H1 (cell line): ENCODE measurements at places on chromosomes 12 and 14.

DNA sequence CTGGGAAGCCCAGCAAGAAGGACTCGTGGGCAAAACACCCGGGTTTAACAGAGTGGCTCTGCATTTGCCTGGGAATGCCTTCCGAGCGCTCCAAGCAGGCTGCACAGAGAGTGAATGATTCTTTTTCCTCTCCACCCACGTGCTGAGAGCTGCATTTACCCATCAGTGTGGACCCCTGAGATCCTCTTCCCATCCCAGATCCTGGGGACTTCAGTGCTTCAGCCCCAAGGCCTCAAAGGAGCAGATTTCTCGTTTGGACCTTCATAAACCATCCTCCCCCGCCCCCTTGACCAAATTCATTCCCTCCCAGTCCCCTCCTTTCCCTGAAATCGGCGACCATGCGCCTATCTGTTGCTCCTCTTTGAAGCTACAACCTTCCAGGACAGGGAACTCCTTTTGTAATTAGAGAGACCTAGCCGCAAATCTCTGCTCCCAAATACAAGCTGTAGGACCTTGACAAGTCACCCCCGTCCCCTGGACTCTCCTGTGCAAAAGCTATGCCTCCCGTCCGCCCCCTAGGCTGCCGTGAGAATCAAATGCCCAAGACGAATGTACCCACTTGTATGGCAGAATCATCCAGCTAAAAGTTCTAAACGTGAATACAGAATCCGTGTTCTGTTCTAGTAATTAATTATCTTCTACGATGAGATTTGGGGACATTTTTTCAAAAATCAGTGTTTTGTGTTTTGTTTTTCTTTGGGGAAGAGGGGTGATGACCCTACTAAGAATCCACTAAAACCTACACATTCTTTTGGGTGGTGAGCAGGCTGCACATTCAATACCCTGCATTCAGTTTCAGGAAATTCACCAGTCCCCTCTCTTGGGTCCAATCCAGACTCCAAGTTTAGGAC is 8.8 kb downstream of the TBX5 start:
- H3K4me1 ChIP-seq = peaks cover 17% of the 10 kb centered on the region
- no peak for DNase-seq
- no peak overlapping the region for H3K27ac ChIP-seq
- no peak overlapping the region for H3K4me3 ChIP-seq
- no peaks in the 10 kb centered on the region for H3K36me3 ChIP-seq

DNA sequence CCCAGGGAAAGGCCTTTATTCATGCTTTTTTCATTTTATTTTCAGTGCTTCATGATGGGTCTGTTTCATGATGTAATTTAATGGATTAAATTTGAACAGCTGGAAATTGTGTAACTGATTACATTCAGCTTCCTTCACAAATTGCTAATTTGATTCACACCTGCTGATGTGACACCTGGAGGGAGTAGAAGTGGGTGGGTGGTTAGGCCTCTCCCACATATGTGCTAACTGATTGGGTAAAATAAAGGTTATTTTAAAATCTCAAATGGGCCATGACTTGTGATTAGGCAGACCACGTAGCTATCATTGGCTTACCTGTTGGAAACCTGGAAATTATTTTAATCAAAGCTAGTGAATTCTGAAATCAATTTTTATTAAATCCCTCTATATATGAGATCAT is 142.1 kb downstream of the GXYLT1 start:
- no peak overlapping the region for H3K27ac ChIP-seq
- H3K27me3 ChIP-seq = no peaks in the 10 kb centered on the region
- no peaks in the 10 kb centered on the region for H3K36me3 ChIP-seq
- no peaks in the 10 kb centered on the region for H3K4me1 ChIP-seq

- peaks cover 9% of the 10 kb centered on the region; the same call in 1 of the 2 replicates for H3K4me1 ChIP-seq
- no peak overlapping the region for H3K27ac ChIP-seq
- H3K36me3 ChIP-seq = no peaks in the 10 kb centered on the region
- H3K4me3 ChIP-seq = no peak overlapping the region
- no peak for DNase-seq
Measured at GRCh38 chr12:47907851-47908454, 3.2 kb upstream of the VDR start.

DNA sequence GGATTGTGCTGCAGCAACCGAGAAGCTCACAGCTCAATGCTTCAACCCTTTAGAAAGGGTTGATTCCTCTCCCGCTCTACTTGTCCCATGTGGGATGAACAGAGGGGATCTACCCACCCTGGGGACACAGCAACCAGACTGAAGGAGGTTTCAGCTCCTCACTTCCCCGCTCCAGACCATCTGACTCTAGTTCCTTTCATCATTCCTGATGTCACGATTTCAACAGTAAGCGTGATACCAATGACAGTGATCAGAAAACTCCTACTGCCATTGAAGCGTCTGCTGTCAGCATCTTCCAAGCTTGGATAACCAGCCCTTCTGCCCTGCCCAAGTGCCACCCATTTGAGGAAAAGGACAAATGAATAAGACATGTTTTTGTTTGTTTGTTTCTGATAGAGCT is 14.3 kb downstream of the SERPINA1 start:
- H3K27me3 ChIP-seq = no peaks in the 10 kb centered on the region
- H3K4me3 ChIP-seq = no peak overlapping the region
- H3K27ac ChIP-seq = no peak overlapping the region
- DNase-seq = no peak
- no peaks in the 10 kb centered on the region for H3K36me3 ChIP-seq

GRCh38 chr12:116508145-116509121 is 50.7 kb upstream of the MAP1LC3B2 start:
- H3K36me3 ChIP-seq = no peaks in the 10 kb centered on the region
- H3K27ac ChIP-seq = no peak overlapping the region
- no peaks in the 10 kb centered on the region; the same call in 1 of the 2 replicates for H3K27me3 ChIP-seq
- H3K4me1 ChIP-seq = peaks cover 3% of the 10 kb centered on the region

DNA sequence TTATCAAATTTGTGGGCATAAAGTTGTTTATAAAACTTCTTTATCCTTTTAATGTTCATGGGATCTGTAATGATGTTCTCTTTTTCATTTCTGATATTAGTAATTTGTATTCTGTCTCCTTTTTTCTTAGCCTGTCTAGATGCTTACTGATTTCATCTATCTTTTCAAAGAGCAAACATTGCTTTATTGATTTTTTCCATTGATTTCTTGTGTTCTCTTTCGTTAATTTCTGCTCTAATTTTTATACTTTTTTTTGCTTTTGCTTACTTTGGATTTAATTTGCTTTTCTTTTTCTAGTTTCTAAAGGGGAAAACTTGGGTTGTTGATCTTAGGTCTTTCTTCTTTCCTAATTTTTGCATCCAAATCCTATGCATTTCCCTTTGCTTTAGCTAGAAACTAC is 42.5 kb downstream of the CRADD start:
- no peak for DNase-seq
- H3K27ac ChIP-seq = no peak overlapping the region
- H3K27me3 ChIP-seq = no peaks in the 10 kb centered on the region
- H3K4me1 ChIP-seq = no peaks in the 10 kb centered on the region
- no peaks in the 10 kb centered on the region for H3K36me3 ChIP-seq
- H3K4me3 ChIP-seq = no peak overlapping the region

DNA sequence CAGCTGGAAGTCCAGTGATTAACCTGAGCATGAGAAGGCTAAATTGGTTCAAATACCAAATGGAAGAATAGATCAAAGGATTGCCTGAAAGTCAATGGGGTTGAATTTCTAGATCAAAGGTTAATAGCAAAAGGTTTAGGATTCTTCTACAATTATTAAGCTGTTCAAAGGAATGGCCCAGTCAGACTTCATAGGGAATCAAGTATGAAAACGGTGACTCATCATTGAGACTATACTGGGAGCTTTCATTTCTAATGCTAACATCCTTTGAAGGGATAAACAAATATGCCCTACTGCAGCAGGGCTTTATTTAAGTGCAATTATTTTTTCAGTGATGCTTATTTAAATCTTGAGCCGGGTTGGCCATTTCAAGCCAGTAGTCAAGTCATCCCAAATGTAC is 152.8 kb downstream of the RIMBP2 start:
- no peaks in the 10 kb centered on the region for H3K36me3 ChIP-seq
- no peak overlapping the region for H3K27ac ChIP-seq
- no peaks in the 10 kb centered on the region for H3K27me3 ChIP-seq
- no peaks in the 10 kb centered on the region for H3K4me1 ChIP-seq

DNA sequence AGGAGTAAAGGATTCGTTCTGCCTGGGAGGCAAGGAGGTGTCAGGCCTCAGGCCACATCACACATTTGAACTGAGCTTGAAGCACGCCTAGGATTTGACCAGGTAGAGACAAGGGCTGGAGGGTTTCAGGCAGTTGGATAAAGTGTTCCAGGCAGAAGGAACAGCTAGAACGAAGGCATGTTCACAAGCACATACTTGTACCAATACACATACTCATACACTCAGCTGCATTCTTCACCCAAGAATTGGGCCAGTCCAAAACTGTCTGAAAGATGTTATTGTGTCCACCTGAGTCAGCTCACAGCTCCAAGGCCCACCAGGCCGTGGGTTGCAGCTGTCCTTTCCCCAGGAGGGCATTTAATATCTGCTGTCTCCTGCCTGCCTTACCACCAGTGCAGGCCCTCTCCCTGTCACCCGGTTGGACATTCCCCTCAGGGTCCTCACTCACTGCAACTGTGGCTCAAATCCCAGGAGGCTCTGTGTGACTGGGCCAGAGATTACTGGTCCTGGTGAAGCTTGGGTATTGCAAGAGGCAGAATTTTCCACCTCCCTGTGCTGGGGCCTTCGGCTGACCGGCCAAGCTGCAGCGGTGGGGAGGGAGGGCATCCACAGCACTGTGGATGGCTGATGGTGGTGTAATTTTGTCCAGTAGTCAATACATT is 12.8 kb upstream of the AQP2 start:
- no peaks in the 10 kb centered on the region for H3K27me3 ChIP-seq
- 0 out of 2 replicates have a peak, but pooled peaks cover 5% of the 10 kb centered on the region for H3K4me1 ChIP-seq
- H3K27ac ChIP-seq = no peak overlapping the region
- no peaks in the 10 kb centered on the region for H3K36me3 ChIP-seq

- DNase-seq = no peak
- no peaks in the 10 kb centered on the region for H3K36me3 ChIP-seq
Measured at GRCh38 chr12:95115641-95116040, 42.2 kb upstream of the NR2C1 start.

GRCh38 chr12:12973019-12973418 is 21.0 kb upstream of the GPRC5D start:
- H3K27ac ChIP-seq = no peak overlapping the region
- no peak for DNase-seq
- no peaks in the 10 kb centered on the region for H3K27me3 ChIP-seq
- H3K4me3 ChIP-seq = no peak overlapping the region
